ENCODE measurements at places on chromosomes 1 and 21.

- no peak for DNase-seq
Measured at GRCh38 chr1:12472798-12473551, 145.0 kb downstream of the DHRS3 start.

- no peak for DNase-seq
Measured at GRCh38 chr1:4375812-4376211, 278.6 kb upstream of the AJAP1 start.

- DNase-seq = no peak
Measured at GRCh38 chr1:150628766-150629114, 672 bp downstream of the ENSA start.

DNA sequence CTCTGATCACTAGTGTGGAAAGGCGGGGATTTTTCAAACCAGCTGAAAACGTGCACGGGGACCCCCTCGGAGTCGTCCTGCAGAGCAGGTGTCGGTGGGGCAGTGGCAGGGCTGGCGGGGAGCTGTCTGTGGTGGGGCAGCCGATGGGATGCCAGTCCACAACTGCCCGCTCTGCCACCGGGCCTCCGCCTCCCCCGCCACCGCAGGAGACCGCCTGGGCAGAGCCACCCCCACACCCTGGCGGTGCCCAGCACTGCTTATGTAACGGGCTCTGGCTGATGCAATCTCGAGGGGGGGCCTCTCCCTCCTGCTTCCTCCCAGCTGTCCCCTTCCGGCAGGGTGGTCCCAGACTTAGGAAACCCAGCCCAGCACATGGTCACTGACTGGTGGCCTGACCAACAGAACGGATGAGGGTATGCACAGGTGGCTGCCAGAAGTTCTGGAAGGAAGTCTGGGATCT lies 9.3 kb downstream of the CHD5 start:
- DNase-seq = no peak

GRCh38 chr21:19547951-19548840 lies 1144.6 kb upstream of the TMPRSS15 start:
- DNase-seq = no peak

DNA sequence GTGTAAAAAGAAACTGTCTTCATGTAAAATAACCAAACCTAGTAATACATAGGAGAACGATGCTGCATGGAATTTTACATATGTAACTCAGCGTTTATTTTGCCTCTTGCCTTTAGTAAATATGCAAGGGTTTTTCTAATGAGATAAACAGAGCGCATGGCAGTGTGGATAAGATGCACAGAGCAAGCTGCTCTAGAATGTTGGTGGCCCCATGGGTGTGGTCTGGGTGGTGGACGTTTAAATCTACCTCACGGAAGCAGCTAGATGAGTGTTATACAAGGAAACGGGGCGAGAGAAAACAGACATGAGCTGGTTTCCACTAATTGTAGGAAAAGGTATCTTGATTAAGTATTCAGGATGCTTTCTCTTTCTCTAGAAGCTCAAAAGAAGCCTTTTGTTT lies 205.9 kb downstream of the DSCAM start:
- no peak for DNase-seq

- DNase-seq = peak; percentile 22
Measured at GRCh38 chr1:180632326-180633056, 669 bp downstream of the XPR1 start.

GRCh38 chr1:48688102-48688760 lies 88.5 kb downstream of the BEND5 start:
- no peak for DNase-seq

DNA sequence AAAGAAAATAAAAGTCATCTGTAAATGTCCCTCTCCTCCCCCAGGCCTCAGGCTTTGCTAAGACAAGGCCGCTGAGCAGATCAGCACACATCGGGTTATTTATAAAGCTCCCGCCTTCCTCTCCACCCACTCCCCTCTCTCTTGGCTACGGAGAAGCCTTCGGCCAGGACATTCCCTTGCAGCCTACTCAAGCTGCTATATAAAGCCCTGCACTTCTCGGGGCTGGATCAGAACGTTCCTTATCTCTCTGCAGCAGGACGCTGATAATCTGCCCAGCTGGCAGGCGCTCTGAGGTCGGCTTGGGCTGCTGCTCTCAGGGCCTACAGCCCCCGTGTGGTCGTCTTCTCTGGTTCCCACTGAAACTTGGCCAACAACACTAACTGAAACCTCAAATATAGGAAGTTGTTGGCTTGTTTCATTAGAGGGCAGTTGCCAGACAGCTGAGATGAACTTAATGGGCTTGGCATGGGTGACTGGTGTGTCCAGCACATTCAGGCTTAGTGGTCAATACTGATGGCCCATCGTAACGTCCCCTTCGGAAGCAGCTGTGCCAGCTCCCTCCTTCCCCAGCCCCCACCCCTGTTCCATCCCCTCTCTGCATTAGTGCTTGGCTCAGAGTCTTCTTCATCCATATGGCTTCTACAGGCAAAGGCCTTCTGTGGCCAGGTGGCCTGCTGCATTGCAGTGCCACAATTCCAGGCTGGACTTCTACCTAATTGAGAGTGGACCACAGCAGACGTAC lies 64.6 kb downstream of the IER5 start:
- DNase-seq = peak; percentile 97

GRCh38 chr1:115702959-115703358 lies 61.2 kb downstream of the VANGL1 start:
- no peak for DNase-seq

DNA sequence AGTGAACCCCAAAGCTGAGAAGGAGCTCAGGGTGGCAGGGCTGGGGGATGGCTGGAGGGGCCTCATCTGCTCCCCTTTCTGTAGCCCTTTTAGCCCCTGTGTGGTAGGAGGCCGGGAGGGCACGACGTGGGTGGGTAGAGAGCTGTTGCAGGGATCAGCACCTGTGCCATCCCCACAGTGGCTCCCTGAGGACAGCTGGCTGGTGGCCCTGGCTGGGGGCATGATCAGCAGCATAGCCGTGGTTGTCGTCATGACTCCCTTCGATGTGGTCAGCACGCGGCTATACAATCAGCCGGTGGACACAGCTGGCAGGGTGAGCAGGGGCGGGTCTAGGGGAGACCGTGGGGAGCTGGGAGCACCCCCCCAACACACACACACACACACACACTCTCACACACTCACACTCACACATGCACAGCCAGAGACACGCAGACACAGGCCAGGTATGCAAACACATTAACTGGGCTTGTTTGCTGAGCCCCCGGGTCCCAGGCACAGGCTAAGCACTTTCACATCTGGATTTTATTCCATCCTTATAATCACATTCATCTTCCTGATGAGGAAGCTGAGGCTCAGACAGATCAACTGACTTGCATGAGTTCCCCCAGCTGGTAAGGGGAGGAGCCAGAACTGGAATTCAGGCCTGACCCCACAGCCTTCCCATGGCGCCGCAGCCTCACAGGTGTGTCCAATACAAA lies 2.5 kb downstream of the SLC25A34 start:
- DNase-seq = no peak

GRCh38 chr1:151855933-151856332 lies 2.4 kb upstream of the THEM5 start:
- no peak for DNase-seq

- no peak for DNase-seq
Measured at GRCh38 chr1:187460093-187460492, 631.3 kb downstream of the PLA2G4A start.

GRCh38 chr1:29382851-29383745 lies 146.8 kb downstream of the PTPRU start:
- no peak for DNase-seq

DNA sequence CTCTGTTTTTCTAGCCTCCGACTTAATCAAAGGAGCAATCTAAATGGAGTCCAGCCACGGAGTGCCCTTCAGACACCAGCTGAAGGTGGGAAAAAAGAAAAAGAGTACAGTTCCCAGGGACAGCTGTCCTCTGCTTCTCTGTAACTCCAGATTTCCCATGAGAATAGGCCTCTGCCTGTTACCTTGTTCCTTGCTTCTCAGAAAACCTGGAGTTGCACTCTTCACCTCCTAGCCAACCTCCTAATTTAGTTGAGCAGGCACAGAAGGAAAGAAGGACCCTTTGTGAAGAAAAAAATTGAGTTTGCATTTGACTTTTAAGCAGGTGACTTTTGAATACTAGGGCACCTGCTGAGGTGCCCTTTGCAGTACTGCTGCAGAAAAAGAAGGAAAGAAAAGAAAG lies 8.3 kb downstream of the BARHL2 start:
- DNase-seq = no peak

DNA sequence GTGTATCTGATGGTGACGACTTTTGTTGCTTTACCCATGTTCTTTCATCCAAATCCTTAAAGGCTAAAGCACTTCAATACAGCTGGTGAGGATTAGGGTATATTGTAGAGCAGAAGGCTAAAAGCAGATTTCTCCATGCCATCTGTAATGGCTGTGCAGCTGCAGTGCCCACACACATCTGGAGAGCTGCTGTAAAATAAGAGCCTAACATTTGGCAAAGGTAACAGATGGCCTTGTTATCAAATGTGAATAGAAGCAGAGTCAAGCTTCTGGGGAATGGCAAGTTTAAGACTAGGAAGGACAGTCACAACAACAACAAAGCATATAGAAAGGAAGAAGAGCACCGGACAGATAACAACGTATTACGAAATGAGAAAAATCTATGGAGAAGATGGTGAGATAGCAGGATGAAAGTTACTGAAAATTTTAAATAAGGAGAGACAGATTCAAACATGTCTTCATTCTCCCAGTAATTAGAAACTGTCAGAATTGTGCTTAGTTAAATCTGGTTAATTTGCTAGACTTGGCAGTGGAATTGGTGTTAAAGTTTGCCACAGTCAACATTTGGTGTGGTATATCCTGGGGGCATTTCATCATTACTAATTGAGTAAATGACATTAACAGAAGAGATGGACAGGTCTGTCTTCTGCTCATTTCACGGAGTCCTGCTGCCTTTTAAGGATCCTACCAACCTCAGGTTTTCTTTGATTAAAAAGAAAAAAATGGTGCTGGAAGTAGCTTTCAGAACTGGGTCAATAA lies 1093.2 kb downstream of the ADGRL2 start:
- no peak for DNase-seq

DNA sequence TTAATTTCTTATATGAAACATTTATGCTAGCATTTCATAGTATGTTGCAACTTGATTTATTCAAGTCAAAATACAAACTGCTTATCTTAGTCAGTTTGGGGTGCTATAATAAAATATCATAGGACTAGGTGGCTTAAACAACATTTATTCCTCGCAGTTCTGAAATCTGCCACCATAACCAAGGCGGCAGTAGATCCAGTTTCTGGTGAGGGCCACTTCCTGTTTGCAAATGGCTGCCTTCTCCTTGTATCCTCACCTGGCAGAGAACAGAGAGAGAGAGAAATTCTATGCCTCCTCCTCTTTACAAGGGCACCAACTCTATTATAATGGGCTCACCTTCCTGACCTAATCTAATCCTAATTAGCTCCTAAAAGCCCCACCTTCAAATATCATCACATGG lies 76.1 kb upstream of the RGS2 start:
- DNase-seq = no peak
